ENCODE measurements at places on chromosomes 13 and 19.

GRCh38 chr13:78674638-78675037 is 15.7 kb upstream of the OBI1 start:
- no peak for DNase-seq

DNA sequence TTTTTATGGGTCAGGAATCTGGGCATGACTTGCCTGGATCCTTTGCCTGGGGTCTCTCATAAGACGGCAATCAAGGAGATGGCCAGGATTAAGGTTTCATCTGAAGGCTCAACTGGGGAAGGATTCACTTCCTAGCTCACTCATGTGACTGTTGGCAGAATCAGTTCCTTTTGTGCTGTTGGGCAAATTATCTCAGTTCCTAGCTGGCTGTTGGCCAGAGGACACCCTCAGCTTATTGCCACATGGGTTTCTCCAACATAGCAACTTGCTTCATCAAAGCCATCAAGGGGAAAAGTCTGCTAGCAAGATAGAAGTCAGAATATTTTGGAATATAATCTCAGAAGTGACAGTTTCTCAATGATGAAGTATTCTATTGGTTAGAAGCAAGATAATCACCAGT is 12.2 kb upstream of the EVI5L start:
- DNase-seq = no peak

GRCh38 chr19:44647144-44647543 is 3.4 kb downstream of the PVR start:
- DNase-seq = no peak

GRCh38 chr13:106373304-106373988 is 162.0 kb downstream of the EFNB2 start:
- no peak for DNase-seq

DNA sequence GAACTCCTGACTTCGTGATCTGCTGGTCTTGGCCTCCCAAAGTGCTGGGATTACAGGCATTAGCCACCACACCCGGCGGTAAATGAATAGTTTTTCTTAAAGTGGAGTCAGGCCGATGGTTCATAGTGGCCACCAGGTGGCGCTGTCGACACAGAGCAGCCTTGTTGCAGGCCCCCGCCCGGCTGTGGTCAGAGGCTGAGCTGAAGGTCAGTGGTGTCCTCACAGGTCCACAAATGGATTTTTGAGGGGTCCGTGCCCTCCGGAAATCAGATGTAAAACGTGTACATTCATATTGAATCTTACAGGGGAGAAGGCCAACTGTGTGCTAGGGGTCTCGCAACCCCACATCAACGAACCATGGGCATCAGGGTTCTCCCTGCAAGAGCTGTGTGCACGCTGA is 13.4 kb upstream of the WDR18 start:
- no peak for DNase-seq
